ENCODE measurements at places on chromosomes 1 and 21.

DNA sequence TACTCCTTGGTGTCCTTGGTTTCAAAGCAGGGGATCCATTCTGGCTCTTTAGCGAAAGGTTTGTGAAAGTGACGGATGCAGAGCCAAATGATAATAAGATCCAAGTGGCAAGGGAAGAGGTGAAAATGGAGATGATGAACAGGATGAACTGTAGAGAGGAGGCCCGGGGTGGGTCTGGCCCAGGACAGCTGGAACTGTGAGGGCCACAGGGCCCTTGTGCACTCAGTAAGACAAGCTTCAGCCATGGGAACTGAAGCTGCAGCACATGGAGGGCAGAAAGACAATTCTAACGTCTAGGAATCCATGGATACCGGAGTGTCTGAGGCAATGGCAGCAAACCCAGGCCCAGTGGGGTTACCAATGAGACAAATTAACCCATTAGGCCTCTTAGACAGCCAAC is 4.8 kb downstream of the KCNA2 start:
- no peak for DNase-seq

GRCh38 chr1:53620061-53620855 is 118.7 kb downstream of the GLIS1 start:
- no peak for DNase-seq

DNA sequence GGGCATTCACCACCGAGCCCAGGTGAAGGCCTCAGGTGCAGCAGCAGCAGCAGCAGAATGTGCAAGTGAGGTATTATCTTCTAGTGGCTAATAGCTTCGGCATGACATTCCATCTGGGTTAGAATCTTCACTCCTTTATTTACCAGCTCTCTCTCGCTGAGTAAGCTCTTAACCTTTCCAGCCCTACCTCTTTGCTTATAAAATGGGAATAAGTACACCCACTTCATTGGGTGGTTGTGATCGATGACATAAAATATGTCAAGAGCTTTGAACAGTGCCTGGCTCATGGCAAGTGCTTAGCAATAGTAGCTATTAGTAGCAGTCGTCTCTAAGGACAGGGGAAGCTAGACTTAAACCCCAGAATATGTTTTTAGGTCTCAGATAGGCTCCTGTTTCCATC is 149.5 kb downstream of the NOS1AP start:
- DNase-seq = no peak

GRCh38 chr1:59486615-59487014 is 189.7 kb downstream of the FGGY start:
- DNase-seq = no peak

DNA sequence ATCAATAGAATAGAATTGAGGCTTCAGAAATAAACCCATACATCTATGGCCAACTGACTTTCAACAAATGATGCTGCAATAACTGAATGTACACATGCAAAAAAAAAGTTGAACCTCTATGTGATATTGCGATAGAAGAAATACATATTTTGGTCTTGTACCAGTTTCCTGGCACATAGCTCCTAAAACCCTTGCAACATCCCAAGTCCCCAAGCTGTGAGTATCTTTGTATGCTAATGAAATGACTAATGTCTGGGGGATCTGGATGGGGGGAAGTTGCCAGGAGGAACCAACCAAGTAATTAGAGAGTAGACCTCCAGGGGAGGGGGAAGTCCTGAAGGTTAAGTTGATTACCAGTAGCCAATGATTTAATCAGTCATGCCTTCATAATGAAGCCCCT is 24.4 kb downstream of the BLZF1 start:
- no peak for DNase-seq

DNA sequence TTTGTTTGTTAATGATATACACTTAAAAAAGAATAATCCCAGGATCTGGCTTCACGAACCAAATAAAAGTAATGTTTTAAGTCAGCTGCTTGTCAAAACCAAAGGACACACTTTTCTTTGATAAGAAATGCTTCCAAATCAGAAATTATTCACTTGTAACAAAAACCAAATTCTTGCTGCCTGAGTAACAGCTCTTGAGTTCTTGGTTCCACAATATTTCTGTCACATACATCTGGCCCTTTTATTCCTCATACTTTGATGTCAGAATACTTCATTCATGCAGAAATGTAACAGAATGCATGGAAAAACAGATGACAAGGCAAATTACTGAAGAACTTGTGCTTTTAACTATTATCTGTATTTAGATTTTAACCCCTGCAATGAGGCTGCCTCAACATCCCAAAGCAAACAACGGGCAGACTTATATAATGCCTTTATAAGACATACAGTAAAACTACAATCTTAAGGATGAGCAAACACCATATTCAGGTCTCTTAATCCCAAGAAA is 1.5 kb downstream of the VAMP4 start:
- no peak for DNase-seq
